Right atrium auricular region (tissue), 2 donors: ENCODE measurements at places on chromosomes 5 and 9.

DNA sequence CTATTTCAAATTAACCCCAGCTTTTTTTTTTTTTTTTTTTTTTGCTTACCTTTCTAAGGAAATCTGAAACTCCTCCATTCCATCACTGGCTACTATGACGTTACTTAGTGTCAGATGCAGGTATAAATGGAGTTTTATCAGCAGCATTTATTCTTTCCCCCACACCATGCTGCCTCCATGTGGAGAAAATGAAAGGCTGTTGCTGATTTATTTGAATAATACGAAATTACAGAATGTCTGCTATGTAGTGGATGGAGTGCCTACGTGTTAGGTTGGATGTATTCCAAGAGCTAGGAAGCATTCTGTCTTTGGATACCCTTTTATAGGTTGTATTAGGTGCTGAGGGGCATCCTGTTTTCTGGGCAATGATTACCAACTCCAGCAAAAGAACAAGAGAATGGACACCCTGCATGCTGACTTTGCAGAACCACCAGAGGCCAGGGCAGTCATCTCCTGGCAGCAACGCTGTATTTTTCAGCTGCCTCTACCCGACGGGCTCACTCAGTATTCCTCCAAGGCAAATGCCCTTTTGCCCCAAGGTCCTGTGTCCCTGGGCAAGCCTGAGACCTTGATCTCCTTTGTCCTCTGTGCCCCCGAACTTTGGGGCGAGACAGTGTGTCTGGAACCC lies 199.5 kb downstream of the ALDH1A1 start:
- no peak for DNase-seq

DNA sequence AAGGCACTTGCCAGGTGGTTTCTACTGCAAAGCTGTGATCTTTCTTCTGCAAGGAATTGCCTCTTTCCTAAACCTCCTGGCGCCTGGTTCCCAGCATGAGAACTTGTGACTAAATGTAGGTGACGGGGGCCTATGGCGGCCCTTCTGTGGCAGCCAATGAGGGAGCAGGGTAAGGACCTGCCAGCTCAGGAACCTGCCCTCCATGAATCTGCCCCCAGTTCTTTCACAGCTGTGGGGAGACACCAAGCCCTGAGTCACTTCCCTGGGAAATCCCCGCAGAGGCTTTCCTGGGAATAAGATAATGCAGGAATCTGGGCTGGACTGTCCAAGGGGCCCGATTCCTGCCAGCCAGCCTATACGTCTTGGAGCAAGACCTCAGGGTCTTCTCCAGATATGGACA lies 56.7 kb upstream of the CTNNA1 start:
- DNase-seq = no peak

- DNase-seq = no peak
Observed at GRCh38 chr5:132458226-132458560, 32.4 kb downstream of the IRF1 start.

DNA sequence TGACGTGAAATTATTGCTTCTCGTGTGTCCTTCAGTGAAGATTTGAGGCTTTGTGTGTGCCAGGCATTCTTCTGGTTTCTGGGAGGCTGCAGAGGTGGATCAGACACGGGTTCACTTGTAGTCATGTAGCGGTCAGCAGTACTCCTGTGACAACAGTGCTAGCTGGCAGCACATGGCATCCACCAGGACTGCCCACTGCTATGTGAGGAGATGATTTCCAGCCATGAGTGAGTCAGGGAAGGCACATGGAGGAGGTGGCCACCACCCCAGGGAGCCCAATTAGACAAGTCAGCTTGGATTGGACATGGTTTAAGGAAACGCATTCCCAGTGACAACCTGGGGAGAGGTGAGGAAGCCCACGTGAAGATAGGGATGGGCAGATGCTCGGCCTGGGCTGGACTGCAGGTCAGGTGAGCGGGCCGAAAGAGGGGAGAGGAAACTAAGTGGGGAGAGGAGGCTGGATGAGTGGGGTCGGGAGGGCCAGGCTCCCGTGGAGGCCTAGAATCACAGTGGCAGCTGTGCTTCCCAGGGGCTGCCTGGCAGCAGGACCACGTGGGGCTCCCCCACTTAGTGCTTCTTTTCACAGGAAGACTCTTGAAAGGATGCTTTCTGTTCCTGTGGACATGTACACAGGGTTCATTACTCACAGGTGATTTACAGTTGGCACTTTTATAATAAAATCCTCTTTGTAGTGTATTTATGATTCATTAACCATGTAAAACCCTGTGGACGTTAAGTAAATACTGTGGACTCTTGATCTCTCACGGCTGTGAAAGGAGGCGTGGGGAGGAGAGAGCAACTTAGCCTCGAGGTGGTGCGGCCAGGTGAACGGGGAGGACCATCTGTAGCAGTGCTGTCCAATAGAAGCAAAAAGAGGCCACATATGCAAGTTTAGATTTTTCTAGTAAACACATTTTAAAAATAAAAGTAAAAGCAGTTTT lies 80.0 kb upstream of the OTULINL start:
- no peak for DNase-seq

DNA sequence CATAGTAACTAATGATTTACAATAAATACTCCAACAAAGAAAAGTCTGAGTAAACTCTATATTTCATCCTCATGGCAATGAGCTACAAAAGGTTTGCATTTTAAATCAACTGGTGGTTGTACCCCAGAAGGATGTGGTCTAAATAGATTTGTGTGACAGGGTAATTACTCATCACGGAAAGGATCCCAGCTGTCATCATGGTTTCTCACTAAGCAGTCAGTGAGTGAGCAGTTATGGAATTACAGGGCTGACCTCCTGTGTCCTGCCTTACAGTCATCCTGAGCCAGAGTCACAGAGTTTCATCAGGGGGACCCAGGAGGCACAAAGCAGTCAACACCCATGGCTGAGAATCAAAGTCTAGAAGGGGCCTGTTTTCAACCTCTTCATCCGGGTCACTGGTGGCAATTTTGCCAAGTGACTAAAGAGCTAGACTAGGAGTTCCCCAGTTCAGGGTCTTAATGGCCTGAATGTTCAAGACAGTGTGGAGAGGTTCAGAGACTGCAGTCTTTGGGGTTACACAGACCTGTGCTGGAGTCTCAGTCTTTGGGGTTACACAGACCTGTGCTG lies 210.7 kb upstream of the SLC24A2 start:
- no peak for DNase-seq

DNA sequence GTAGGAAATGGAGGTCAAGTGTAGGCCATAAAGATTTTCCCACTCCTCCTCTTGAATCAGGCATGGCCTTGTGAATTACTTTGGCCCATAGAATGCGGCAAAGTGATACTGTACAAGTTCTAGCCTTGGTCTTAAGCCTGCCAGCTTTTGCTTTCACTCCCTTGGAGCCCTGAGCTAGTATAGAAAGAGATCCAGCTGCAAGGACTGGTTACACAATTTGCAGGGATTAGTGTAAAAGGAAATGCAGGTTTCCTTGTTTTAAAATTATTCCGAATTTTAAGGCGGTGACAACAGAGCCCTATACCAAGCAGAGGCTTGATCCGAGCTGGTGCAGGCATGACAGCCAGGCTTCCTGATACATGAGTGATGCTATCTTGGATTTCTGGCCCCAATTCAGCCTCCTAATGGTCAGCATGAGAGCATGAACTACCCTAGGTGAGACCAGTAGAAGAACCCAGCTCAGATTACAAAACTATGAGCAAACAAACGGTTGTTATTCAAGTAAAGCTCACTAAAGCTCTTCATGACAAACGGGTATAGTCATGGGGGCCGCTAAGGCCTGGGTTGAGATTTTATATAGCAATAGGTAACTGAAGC lies 257.9 kb downstream of the DOCK8 start:
- no peak for DNase-seq

- no peak for DNase-seq
Observed at GRCh38 chr5:9615331-9615730, 14.8 kb downstream of the TAS2R1 start.

- no peak for DNase-seq
Observed at GRCh38 chr9:103471241-103471640, 476.1 kb downstream of the CYLC2 start.
